ENCODE measurements at places on chromosomes 2 and 18.
A peak's percentile ranks its signal among the peaks of the same experiment; 100 is the strongest.

DNA sequence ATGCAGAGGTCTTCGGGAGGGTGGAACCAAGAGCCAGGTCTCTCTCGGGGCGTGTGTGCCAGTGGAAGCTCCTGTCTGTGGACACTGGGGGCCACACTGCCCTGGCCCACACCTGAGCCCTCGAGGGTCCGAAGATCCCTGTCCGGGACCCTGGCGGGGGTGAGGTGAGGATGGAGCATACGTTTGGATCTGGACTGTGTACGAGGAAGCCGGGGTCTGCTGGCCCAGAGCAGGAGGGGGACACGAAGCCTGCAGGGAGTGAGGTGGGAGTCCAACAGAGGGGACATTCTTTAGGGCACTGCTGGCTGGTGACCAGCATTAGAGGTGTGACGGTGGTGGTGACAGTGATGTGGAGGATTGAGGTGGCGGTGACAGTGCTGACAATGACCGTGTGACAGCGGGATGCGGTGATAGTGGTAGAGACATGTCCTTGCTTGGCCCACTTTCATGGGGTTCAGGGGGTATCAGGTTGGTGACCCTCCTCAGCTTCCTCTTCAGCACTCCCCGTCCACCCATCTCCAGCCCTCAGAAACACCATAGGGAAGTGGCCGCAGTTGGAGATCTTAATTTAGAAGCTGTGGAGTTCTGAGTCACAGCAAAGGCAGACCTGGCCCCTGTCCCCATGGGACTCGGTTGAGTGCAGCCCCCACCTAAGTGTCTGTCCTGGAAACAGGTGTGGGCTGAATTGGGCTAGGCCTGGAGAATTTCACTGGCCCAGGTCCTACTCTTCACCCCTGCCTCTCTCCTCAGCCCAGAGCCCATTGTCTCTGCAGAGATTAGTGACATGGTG is 252.0 kb downstream of the DYSF start:
- DNase-seq = no peak

DNA sequence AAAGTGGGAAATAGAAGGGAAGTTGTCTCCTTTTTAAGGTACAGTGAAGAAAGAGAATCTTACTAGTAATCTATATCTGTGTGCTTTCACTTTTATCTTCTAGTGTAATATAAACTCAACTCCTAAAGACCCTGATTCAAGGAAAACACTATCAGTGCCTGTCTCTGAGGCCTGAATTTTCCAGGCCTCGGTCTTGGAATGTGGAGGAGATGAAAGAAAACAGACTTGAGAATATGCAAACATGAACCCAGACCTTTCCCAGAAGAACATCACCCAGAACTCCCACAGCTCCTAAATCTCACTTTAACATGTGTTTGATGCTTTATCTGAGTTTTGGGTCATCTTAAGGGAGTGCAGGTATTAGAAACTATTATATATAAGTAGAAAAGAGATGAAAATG is 51.8 kb downstream of the EPB41L5 start:
- no peak for DNase-seq

GRCh38 chr2:231713730-231714638 is 5.7 kb downstream of the PTMA start:
- DNase-seq = peak; percentile 90

GRCh38 chr18:51234117-51235008 is 36.9 kb upstream of the MEX3C start:
- no peak for DNase-seq

Measured in naive thymus-derived CD8-positive, alpha-beta T cell (primary cell).